ENCODE measurements at places on chromosomes 2 and 18. TPM values are rescaled to one million over a fixed set of nuclear protein-coding genes. Genes with fewer than 3 reads are reported as not detected.

DNA sequence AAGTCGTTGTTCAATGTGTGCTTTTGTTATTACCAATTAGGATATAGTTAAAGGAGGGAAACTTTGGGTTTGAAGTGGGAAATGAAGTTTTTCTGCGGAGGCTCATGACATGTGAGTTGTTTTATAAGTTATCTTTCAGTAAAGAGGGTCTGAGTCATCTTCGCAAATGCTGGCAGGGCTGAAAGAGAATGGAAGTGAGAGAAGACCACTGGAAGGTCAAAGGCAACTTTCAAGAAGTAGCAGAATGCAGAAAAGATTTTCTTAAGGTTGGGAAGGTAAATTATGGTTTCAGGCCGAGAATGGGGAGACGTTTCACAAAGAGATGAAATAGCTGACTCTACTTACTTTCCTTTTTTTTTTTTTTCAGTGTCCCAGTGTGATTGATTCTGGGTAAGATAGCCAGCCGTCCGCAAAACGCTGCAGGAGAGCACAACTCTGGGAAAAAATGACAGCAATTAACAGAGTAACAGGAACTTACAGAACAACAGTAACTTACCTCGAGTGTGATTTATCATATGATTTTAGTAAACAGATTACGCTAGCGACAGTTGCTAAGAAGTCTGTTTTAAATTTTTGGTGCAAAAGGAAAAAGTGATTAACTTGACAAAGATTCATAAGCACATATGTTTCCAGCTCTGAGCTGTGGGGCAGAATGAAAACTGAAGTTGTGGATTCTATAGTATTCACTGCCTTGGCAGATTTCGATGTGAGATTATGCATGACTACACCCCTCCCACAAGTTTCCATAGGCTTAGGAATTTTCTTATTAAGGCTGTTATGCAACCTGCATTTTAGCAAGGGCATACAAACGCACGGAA is 46.8 kb upstream of the ACTR3 start:
- no peak overlapping the region for H3K4me3 ChIP-seq
- no peaks in the 10 kb centered on the region for H3K36me3 ChIP-seq
- no peaks in the 10 kb centered on the region for H3K4me1 ChIP-seq

- no peaks in the 10 kb centered on the region for H3K27me3 ChIP-seq
- H3K27ac ChIP-seq: no peak overlapping the region
- no peak overlapping the region for H3K4me3 ChIP-seq
- H3K4me1 ChIP-seq: no peaks in the 10 kb centered on the region
Observed at GRCh38 chr18:33870059-33870458, 292.0 kb downstream of the ASXL3 start.

- H3K4me1 ChIP-seq: no peaks in the 10 kb centered on the region
- no peaks in the 10 kb centered on the region for H3K27me3 ChIP-seq
- no peak for DNase-seq
- H3K36me3 ChIP-seq: no peaks in the 10 kb centered on the region
- no peak overlapping the region for H3K4me3 ChIP-seq
Observed at GRCh38 chr18:68984342-68984741, 186.5 kb downstream of the CCDC102B start.

DNA sequence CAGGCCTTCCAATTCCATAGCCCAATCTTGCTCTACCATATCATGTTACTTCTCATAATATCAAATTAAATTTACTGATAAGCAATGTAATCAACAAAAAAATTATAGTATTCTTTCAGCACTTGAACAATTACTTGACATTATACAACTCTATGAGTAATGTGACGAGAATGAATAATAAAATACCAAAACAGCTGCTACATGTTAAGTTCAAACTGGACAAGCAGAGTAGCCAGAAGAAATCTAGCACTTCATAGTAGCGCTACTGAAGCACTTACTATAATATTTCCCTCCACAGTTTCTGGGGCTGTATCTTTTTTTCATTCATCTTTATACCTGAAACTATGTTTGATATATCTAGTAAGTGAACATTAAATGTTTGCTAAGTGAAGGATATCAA is 14.9 kb downstream of the PPP3R1 start:
- peaks cover 54% of the 10 kb centered on the region for H3K4me1 ChIP-seq
- H3K27ac ChIP-seq: peak overlapping the region; percentile 41
- H3K36me3 ChIP-seq: no peaks in the 10 kb centered on the region
- no peak for DNase-seq
- H3K4me3 ChIP-seq: no peak overlapping the region

DNA sequence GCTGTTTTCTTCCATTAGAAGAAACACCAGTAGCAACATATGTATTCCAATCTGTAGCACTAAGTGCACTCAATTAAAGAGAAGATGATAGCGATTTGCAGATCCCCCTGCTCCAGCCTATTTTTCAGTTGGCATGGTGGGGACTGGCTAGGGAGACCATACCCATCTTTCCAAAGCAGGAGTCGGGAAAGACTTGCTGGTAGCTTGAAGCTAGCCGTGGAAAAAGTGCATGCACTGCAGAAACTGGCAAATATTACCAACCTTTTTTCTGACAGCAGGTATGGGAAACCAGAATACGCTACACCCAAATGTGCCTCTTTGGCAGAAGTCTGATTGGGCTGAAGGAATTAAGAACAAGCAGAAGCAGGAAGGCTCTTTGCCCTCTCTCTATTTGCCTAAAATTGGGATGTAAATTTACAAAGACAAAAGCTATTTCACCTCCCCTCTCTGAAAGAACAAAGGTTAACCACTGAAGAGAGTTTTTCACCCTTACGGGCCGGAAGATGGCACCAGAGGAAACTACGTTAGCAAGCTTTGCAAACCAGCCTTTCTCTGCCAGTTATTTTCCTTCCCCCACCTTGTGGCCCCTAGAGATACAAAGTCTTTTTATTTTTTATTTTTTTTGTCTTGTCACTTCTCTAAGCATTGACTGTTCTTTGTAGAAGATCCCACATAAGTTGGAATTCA is 273.1 kb downstream of the DLGAP1 start:
- no peaks in the 10 kb centered on the region for H3K27me3 ChIP-seq
- no peaks in the 10 kb centered on the region for H3K36me3 ChIP-seq
- no peak overlapping the region for H3K27ac ChIP-seq
- no peaks in the 10 kb centered on the region for H3K4me1 ChIP-seq
- no peak for DNase-seq
- H3K4me3 ChIP-seq: no peak overlapping the region

DNA sequence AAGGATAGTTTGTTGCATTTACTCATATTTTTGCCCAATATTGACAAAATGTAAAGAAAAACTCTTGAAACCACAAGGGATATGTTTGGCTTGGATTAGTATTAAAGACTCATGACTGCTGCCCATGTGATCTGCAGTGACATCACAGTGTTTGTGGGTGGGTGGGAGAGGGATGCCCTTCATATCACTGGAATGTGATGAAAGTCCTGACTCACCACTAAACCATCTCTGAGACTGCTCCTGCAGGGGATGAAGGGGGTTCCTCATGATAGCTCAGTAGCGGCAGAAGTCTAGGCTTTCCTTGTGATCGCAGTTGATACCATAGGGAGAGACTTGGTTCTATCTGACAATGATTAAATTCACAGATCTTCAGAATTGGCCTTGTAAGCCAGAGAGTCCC is 451.2 kb downstream of the CNTNAP5 start:
- H3K27me3 ChIP-seq: no peaks in the 10 kb centered on the region
- no peak overlapping the region for H3K4me3 ChIP-seq
- H3K4me1 ChIP-seq: no peaks in the 10 kb centered on the region
- H3K36me3 ChIP-seq: no peaks in the 10 kb centered on the region

DNA sequence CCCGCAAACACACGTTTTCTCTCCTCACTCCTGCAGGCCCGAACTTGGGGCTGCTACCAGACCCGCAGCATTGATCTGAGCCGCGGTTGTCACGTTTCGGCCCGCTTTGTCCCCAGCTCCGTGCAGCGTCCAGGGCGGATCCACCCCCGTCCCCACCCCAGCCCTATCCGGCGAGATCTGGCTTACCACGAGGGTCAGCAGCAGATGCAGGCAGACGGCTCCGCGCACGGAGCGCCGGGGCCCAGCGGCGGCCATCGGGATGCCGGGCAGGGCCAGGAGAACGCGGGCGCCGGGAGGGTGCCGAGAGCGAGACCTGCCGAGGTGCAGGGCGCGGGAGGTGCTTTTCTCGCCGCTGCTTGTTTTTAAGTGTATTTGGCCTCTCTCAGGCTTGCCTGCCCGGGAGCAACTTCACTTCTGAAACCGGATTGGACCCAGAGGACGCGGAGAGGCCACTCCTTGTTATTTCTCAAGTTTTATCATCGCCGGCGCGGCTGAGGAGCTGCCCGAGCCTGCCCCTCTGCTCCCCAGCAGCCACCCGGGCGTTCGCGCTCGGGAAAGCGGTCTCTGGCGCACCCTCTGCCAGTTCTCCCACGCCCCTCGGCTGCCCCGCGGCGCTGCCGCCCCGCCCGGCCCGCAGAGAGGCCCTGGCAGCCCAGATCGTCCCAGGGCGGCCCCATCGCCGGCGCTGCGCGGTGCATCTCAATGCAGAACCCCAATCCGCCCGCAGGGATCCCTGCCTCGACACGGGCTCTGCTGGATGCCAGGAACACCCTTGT is at the start of gene DSC3:
DSC3 (minus strand) TSS at position 337 of the 776 bp plus-strand sequence; CDS start at position 255, 82 bp downstream.
- no peak for DNase-seq
- no peaks in the 10 kb centered on the region for H3K36me3 ChIP-seq
- H3K4me1 ChIP-seq: no peaks in the 10 kb centered on the region
- H3K4me3 ChIP-seq: no peak within 1 kb of the TSS

SPAG16 gene
- 6.2 TPM for total RNA-seq

ALPI gene
- total RNA-seq: not detected

LRRC30 gene
- total RNA-seq: not detected

All from naive thymus-derived CD4-positive, alpha-beta T cell (primary cell).